ENCODE measurements at places on chromosomes 2 and 18.
A peak's percentile ranks its signal among the peaks of the same experiment; 100 is the strongest.

GRCh38 chr2:23497536-23497935 lies 112.6 kb downstream of the KLHL29 start:
- DNase-seq: no peak

- DNase-seq: no peak
Measured at GRCh38 chr18:63195326-63196159, 124.0 kb downstream of the BCL2 start.

DNA sequence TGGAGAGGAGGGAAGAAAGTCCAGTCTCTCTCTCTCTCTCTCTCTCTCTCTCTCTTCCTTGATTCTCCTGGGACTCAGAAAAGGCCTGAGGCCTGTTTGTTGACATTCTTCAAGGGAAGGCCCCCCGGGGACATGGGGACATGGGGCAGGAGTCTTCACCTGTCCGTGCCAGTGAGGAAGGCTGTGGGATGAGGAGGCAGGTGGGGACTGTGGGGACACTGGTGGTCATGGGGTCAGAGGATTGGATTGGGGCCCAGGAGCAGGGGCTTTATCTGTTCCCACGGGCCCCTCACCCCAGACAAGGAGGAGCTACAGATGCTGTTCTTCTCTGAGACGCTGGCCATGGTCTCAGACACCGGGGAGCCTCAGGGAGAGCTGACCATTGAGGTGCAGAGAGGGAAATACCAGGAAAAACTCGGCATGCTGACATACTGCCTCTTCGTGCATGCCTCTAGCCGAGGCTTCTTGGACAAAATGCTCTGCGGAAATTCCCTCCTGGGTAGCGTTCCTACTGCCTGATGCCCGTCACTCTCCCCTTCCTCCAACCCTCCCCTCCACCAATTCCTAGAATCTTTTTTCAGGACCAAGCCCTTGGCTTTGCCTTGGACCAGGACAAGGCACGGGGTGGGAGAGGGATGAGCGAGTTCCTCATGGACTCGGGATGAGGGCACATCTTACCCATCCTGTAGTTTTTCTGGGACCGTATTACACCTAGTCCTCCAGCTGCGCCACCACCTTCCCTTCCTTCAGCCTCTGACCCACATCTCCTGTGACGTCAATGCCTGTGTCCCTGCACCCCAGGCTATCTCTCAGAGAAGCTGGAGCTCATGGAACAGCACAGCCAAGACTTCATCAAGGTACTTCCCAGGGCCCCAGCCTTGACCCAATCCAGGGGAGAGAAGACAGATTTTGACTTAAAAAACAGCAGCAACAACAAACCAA lies 850 bp downstream of the CATIP start:
- no peak for DNase-seq

GRCh38 chr2:144180131-144180530 lies 339.8 kb downstream of the ZEB2 start:
- DNase-seq: no peak

- no peak for DNase-seq
Measured at GRCh38 chr18:46894124-46894523, 23.2 kb downstream of the PIAS2 start.

GRCh38 chr2:161061786-161062185 lies 98.4 kb upstream of the TANK start:
- DNase-seq: no peak

DNA sequence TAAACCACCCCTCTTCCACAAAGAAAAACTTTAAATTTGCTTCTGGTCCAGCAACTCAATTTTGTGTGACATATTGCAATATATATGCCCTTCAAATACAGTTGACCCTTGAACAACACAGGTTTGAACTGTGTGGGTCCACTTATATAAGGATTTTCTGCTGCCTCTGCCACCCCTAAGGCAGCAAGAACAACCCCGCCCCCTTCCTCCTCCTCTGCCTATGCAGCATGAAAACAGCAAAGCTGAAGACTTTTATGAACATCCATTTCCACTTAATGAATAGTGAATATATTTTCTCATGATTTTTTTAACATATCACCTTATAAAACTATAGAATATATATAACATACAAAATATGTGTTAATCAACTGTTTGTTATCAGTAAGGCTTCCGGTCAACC lies 58.3 kb downstream of the EML4 start:
- no peak for DNase-seq

DNA sequence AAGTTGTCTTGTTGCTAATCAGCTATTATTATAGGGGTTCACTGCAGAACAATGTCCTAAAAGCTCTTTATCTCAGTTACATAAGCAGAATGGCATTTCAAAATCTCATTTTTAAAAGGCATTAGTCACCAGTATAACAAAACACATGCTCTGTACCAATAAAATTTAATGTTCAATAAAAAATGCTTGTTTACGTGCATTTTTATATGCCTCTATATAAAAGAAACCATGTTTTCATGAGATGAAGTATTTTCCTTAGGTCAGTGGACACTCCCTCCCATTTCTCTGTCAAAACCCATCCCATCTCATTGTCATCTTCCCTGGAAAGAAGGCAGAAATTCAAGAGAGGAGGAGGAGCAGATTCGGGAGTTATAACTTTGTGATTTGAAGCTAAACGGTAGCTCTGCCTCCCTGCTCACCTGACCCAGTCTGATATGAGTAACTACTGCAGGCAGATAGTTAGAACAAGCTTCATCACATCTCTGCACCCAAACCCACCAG lies 231.9 kb upstream of the SIX2 start:
- no peak for DNase-seq

DNA sequence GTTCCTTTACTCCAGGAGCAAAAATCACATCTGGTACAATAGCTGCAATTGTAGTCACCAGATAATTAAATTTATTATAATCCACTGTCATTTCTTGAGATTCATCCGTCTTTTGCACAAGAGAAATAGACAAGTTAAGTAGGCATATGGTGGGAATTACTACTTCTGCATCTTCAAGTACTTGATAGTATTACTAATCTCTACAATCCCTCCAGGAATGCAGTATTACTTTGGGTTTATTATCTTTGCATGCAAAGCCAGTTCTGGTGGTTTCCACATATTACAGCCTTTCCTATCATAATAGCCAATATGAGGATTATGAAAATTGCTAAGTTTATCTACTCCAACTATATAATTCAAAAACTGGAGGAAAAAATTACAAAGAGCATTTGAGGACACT lies 254.1 kb downstream of the IKZF2 start:
- no peak for DNase-seq

- no peak for DNase-seq
Measured at GRCh38 chr2:73023497-73023896, 48.0 kb downstream of the SFXN5 start.

GRCh38 chr2:66830881-66831280 lies 396.0 kb downstream of the MEIS1 start:
- DNase-seq: no peak

DNA sequence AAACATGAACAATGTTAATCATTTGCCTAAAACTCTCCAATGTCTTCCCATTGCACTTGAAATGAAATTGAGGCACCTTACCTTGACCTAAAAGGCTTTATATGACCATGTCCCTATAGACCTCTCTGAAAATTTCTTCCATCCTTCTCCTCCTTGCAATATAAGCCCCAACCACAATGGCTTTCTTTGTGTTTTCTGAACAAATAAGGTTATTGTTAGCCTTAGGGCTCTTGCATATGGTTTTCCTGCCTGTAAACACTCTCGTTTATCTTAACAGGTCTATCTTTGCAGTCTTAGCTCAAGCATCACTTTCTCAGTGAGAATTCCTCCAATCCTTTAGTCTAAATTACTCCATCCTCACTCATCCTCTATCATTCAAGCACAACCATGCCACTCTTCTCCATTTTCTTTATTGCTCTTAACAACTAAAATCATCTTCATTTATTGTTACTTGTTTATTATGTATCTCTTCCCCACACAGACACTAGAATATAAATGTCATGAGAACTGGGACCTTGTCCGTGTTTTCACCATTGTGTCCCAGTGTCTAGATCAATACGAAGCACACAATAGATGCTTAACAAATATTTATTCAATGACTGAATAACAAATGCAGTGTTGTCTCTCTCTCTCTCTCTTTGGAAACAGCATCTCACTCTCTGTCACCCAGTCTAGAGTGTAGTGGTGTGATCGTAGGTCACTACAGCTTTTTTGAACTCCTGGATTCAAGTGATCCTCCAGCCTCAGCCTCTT lies 129.3 kb downstream of the RDH14 start:
- no peak for DNase-seq

DNA sequence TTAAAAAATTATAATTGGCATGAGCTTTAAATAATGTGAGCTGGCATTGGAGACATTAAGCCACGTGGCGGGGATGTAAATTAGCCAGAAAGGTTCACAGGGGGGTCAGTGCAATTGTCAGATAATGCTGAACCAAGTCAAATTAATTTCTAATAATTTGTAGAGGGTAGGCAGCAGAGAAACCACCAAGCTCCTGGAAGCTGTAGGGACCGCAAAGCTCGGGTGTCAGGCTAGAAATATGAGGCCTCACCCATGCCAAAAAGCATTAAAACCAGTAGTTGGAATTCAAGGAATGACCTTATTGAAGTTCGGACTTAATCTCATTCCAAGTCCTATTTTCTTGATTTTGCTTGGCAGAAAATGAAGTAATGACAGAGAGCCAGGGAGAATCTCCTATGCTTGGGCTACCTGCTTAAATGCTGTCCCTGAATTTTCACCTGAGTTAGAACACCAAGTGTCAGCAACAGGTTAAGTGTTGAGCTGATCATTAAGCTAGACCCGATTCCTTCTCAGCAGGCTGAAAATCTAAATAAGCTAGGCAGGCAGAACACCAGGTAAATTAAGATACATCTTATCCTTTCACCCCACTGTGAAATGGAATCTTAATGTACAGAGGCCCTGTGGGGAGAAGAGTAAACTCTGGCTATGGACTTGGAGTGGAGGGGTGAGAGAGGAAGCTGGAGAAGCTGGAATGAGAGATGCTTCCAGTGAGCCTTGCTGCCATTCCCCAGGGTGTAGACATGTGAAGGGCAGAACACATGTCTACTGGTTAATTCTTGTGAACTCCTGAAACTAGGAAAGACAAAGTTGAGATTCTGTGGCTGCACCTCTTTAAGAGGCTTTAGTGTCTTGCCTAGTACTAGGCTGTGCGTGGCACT lies 520.0 kb downstream of the SLC4A3 start:
- DNase-seq: no peak

DNA sequence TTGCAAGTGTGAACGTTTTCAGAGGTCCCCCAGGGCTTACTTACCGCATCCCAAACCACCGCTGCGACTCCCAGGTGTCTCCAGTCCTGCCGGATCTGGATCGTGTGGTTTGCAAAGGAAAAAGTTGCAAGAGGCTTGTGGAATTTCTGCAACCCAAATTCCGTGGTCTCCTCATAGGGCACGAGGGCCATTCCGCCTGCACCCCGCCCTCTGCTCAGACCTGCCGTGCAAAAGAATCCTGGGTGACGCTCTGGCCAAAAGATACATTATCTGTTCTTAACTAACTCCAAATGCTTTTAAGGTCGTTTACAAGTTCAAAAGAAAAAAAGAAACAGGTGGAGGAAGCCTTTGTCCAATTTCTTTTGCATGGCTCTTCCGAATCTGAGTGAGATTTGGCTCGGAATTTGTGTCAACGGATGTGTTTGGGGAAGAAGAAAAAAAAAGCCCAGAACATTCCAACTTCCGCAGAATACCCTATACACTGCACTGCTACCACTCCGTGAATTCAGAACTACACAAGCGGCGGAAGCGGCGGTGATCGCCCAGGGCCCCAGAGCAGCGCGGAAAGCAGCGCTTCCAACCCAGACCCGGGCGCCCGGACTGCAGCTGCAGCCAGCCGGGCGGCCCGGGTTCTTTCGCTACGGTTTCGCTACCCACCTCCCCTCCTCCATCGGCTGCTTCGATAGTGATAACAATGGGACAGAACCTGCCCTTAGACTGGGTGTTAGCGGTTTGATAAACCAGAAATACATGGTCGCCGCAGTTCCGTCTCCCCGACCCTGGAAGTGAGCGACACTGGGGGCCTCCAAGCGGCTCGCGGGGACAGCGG lies 795 bp downstream of the METTL21A start:
- peak; percentile 9 for DNase-seq

DNA sequence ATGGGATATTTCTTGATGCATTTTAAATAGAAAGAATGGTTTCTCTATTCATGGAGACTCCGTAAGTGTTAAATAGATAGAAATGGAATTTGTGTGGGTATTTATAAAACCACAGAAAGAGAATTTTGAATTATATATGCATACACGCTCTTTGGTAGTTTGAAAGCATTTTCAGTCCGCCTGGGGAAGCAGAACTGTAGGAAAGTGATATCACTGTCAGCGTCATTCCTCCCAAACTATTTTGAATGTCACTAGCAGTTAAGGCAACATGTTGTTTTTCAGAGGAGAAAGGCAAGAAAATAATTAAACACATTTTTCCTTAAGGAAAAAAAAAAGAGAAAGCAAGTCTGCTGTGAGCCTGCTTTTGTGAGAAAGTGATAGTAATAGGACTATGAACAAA lies 8.7 kb upstream of the ERMN start:
- no peak for DNase-seq

- no peak for DNase-seq
Measured at GRCh38 chr2:28035816-28036215, 145.3 kb downstream of the BABAM2 start.

- no peak for DNase-seq
Measured at GRCh38 chr18:9709304-9709877, 1.3 kb downstream of the RAB31 start.

- DNase-seq: no peak
Measured at GRCh38 chr2:235171550-235172031, 219.8 kb downstream of the SH3BP4 start.

Measured in NCI-H1048 (cell line).